ENCODE measurements at places on chromosomes 13 and 19.
A peak's percentile ranks its signal among the peaks of the same experiment; 100 is the strongest.

DNA sequence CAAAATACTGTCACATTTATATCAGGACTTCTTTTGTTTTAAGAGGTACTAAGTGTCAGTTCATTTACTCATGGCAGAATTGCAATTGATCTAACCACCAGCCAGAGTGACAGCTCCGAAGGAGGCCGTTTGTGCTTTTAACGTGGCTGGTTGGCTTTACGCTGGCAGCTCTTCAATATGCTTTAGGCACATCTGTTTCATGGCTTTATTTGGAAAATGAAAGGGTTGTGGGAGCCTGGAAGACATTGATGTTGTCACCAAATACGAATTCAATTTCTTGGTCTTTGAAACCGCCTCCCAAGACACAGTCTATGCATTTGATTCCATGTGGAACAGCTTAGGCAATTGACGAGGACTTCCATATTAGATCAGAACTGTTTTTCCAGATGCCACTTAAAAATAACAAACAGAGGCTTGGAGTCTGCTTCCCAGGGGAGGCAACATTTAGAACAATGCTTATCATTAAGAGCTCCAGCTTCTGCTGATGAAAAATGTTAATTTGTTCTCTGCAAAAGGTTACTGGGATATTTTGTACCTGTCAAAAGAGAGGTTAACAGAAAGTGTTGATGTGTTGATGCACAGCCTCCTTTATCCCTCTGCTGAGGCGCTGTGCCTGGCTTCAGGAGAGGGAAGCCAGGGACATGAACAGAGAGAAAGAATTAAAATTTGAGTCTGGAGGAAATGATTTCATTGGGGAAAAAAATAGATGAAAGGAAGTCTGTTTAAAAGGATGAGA lies 64.0 kb upstream of the TNFRSF19 start:
- DNase-seq = peak; percentile 42

DNA sequence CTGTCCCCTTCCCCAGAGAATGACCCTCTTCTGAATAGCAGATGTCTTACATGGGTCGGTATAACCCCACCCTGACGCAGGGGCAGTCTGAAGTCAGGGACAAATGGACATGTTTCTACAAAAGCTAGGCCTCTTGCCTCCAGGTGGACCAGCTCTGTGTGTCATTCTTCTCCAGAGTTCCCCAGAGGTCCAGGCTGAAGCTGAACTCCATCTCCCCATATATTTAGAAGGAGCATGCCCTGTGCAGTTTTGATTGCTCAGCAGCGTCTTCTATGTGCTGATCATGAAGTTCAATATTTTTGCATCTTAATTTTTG lies 8.8 kb upstream of the NALCN start:
- DNase-seq = no peak

- DNase-seq = no peak
These were observed 94.5 kb upstream of the GPR12 start for GRCh38 chr13:26855071-26855470.

DNA sequence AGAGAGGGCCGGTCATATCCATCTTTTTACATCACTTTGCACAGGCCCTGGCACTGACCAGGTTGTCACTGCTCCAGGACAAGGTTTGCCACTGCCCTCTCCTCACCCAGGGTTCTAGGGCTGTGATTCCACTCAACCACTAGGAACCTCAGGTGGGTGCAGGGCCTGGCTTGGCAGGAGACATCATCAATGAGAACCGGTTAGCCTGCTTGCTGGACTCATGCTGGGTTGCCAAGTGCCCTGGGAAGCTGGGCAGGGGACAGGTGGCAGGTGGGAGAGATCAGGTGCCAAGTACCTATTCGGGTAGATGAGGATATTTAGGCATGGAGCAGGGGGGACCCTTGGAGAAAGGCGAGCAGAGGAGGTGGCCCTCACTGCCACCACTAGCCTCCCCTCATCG lies 4.2 kb upstream of the CERS4 start:
- no peak for DNase-seq

GRCh38 chr19:48418317-48419064 lies 25.0 kb downstream of the GRIN2D start:
- peak; percentile 34 for DNase-seq

DNA sequence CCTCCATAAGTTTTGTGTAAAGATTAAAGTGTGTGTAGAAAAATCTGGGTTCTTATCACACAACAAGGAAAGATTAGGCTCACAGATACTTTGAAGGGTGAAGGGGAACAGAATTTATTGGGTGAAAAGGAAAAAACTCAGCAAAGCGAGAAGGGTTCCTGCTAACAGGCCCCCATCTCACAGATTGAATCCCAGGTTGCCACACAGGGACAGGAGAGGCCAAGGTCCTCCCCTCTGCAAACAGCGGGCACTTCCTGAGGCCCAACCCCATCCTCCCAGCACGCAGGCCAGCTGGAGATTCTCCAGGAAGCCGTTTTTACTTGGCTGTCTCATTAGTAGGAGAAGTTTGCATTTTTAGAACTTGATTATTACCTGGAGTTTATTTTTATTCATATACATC lies 15.2 kb upstream of the ERCC5 start:
- peak; percentile 18 for DNase-seq

GRCh38 chr13:29754473-29754806 lies 96.0 kb downstream of the UBL3 start:
- peak; percentile 19 for DNase-seq

GRCh38 chr19:7883796-7884570 lies 4.3 kb upstream of the LRRC8E start:
- DNase-seq = no peak

- no peak for DNase-seq
These were observed 11.3 kb upstream of the PNMA8A start for GRCh38 chr19:46482631-46483030.

DNA sequence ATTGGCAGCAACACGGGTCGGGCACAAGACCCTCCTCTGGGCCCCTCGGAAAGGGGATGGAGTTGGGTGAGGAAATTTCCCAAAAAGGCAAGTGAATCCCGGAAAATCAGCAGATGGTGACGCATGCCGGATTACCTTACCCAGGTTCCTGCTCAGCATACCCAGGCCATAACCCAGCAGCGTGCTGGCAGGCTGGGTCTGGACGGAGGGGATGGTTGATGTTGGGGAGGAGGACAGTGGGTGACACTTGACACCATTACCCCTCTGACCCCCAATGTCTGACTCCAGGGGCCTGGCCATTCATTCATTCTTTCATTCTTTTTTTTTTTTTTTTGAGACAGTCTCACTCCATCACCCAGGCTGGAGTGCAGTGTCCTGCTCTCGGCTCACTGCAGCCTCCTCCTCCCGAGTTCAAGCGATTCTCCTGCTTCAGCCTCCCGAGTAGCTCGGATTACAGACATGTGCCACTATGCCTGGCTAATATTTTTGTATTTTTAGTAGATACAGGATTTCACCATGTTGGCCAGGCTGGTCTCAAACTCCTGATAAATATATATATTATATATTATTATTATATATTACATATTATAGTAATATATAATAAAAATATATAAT lies 799 bp downstream of the PVR start:
- DNase-seq = no peak

DNA sequence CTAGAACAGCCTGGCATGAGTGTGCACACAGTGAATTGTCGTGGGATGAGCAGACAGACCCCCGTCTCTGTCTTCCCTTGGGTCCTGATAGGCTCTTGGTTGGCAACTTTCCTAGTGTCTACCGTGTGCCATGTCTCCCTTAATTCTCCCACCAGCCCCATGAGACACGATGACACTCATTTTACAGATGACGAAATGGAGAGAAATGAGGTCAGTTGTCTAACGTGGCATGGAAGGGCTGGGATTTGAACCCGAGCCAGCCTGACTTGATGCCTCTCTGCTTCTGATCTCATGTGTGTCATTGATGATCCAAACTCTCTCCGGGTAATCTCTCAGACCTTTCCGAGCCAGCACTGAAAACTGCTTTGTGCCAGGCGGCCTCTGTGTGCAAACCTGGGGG lies 8.4 kb upstream of the KLK14 start:
- DNase-seq = no peak

All from AG08395 (cell line).